ENCODE measurements at places on chromosomes 6 and 20.

DNA sequence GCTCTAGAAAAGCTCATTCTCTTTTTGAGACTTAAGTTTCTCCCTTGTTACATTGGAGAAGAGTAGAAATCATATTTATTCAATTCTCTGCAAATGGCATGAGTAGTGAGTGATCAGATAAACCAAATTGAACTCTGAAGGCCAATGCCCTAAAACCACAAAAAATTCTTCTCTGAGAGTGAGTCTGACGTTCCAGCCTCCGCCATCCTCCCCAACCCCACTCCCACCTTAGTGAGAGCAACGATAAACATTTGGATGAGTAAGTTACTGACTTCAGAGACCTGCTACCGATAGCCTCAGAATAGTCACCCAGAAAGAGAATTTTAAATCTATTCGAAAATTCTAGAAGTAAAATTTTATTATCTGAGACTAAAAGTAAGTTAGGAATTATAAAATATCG is 94.6 kb downstream of the TFAP2A start:
- DNase-seq, result no peak

DNA sequence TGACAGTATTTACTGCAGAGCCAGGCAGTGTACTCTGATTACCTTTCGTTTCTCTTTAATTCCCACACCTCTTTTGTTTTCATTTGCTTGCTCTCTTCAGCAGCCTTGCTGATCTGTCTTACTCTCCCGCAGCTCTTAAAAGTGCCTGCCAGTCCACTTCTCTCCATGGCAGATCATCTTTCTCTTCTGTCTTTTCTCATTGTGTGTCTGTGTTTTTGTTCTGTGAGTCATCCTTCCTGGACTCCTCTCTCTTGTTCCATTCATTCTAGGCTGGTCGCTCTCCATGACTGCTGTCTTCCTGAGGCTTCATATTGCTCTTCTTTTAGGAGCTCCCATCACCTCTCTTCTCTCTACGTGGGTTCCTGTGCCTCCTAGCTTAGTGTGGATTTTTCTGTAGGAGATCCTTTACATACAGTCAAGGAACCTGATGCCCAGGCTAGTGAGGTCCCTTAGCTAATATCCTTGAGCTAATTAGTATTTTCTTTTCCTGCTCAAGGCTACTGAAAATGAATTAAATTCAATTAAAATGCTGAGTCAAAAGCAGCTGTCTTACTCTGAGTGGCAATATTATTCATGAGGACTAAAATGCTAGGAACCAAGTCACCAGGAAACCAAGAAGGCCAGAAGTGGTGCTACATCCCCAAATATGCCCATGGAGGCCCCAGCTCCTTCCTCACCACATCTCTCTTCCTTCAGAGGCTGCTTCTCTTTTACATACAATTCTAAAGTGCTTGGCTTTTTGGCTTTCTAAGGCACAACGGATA is 86.1 kb downstream of the SLX4IP start:
- DNase-seq, result no peak

GRCh38 chr20:45592574-45593189 is 13.6 kb upstream of the WFDC8 start:
- peak; percentile 58 for DNase-seq

GRCh38 chr6:152471456-152472265 is 165.5 kb downstream of the SYNE1 start:
- no peak for DNase-seq

- DNase-seq, result no peak
These were observed 215.2 kb downstream of the TAF4 start for GRCh38 chr20:61850457-61850856.

DNA sequence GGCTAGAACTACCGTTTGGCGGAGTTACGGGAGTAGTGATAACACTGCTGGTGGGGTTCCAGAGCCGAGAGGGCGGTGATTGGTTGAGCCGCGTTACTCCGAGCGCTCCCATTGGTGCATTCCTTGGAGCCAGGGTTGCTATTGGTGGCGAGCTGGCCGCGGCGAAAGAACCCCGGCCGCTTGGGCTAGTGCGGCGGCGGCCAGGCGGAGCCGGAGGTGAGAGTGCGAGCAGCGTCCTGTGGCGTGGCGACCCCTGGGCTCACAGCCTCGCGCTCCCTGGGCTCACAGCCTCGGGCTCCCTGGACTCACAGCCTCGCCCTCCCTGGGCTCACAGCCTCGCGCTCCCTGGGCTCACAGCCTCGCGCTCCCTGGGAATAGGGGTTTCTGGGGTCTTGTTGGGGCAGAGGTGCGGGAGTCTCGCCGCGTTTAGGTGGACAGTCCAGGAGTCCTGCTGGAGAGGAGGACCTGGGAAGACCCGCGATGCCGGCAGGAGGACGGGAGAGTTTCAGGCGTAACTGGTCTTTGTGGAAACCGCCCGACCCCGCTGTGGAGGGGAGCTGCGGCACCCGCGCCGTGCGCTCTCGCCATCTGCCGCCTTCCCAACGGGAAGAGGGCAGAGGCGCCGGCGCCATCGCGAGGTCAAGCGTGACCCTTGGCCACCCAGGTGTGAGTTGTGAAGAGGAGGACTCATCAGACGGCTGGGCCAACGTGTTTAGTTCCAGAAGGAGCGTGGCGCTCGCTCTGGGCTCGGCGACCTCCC is 12.2 kb downstream of the PRDM13 start:
- no peak for DNase-seq

DNA sequence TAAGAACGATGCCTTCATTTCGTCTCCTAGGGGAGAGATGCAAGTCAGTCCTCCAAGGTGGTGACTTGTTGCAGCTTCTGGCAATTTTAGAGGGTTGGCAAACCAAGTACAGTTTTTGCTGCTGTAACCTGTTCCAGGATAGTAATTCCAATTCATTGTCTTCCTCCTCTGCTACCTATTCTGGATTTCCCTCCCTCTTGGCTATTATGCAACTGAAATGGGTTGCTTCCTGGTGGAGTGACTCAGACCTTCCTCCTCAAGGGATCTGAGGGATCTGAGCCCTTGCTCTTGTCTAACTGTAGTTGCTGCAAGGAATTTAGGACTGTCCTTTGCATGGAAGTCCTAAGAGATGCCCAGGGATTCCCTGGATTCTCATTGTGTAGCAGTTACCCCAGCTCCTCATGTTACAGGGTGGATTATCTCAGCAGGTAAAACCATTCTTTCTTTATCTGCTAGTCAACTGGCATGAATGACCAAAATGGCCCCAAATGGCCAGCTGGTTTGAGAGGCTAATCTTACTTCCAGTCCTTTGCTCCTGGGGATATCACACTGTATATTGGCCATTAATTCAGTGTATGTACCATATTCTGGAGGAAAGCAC is 17.6 kb upstream of the ELMO2 start:
- no peak for DNase-seq

DNA sequence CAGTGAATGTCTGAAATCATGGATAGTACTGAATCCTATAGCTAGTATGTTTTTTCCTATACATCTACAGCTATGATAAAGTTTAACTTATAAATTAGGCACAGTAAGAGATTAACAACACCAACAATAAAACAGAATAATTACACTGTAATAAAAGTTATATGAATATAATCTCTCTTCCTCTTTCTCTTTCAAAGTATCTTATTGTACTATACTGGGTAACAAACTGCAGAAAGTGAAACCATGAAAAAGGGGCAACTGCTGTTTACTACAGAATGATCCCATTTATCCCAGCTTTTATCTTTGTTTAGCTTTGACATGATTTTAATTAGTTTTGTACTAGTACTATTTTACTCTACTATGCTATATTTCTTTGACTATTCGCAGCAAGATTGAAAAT is 25.8 kb downstream of the ESF1 start:
- no peak for DNase-seq

DNA sequence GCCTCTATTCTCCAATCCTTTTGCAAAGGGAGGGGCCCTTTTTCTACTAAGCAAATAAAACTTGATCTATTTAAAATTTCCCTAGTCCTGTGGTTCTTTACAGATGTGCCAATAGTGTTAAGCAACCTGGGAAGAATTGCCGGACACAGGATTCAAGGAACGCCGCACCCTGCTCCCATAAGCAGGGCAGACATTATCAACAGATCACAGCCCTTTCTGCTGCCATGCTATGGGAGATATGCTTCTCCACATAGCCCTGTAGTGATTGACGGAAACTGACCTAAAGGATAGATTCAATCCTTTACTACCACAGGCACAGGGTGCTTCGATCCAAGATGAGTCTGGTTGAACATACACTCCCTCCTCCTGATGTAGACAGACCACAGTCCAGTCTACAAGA is 118.4 kb upstream of the TRAF3IP2 start:
- DNase-seq, result no peak

- no peak for DNase-seq
These were observed 87.5 kb downstream of the ZFP64 start for GRCh38 chr20:52103913-52104545.

DNA sequence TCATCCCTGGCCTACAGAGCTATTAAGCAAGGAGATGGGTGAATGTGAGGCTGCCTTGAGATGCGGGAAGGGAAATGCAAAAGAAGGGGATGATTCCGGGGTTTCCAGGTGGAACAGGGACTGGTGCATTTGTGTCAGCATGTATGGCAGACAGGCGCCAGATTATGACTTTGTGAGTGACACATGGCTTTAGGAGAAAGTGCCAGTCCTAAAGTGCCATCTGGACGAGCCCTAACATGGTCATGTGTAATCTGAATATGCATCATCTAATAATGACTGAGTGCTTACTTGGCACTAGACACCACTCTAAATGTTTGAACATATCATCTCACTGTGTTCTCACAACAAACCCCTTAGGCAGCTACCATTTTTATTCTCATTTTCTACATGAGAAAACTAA is 195.0 kb upstream of the TSHZ2 start:
- DNase-seq, result no peak

DNA sequence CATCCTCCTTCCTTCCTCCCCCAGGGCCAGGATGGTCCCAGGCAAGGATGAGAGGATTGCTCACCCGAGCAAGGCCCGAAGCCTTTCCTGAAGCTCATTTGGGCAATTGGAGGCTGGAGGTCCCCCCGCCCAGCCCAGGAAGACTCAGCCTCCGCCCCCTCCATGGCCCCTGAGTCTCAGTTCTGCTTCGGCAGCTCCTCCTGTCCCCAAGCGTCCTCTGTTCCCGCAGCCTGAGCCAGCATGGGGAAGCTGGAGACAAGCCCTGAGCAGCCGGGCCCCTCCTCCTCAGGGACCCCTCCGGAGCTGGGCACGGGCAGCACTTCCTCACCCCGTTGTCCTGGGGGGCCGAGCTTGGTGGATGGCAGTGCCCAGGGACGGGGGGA is 26.0 kb downstream of the SLC17A9 start:
- DNase-seq, result no peak

- no peak for DNase-seq
These were observed 36.9 kb downstream of the ARHGAP18 start for GRCh38 chr6:129672881-129673631.

- DNase-seq, result no peak
These were observed 159.8 kb downstream of the INSM1 start for GRCh38 chr20:20527661-20528060.

DNA sequence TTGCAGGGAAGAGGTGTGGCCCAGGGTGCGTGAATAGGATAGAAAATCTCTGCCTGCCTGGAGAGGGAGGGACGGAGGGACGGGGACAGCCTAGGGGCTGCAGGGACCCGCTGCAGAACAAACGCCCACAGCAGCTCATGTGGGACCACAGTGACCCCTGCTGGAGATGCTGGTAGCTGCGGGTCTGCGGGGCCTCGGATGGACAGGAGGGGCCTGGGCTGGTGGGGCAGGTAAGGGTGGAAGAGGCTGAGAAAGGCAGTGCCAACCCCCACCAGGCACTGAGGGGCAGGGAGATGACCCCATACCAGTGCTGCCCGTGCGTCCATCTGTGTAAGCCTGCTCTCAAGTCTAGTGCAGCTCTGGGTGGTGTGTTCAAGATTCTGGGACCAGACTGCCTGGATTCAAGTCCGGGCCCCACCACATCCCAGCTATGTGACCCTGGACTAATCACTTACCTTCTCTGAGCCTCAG is 39.4 kb downstream of the KIAA1755 start:
- peak; percentile 94 for DNase-seq

- no peak for DNase-seq
These were observed 50.0 kb upstream of the ADIG start for GRCh38 chr20:38531021-38531420.

DNA sequence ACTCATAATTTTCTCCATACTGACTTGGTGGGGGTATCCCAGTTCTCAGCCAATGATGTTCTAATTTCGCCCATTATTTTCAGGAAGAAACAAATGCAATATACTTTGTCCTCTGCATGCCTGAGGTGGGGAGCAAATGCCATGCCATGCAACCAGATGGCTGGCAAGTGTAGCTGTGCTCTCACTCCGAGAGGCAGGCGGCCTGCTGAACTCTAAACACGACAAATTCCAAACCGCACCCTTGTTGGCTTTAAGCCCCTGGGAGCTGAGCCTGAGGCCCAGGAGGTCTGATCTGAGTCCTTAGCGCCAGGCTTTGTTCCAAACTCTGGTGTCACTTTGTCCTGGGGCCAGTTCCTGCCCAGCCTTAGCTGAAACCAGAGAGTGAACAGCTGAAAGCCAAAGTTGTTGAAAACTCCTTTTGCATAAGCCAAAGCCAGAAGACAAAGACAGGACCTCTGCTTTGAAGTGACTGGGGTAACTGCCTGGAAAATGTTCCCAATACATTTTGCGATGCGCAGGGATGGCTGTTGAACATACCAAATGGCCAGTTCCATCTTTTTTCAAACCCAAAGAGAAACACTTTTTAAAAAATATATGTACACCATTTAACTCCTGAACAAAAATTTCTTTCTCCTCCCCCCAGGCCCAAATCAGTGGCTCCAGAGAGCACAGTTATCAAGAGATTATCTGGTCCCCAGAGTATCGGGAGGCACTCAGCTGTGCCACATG is 46.2 kb downstream of the TTI1 start:
- peak; percentile 76 for DNase-seq

- DNase-seq, result no peak
These were observed 64.3 kb downstream of the MKKS start for GRCh38 chr20:10369723-10370090.

GRCh38 chr20:32743237-32744112 is at the start of gene COMMD7:
COMMD7 (minus strand) TSS chr20:32743467; CDS start chr20:32743391, 76 bp downstream.
- DNase-seq, result peak; percentile 79

- DNase-seq, result no peak
These were observed 23.4 kb downstream of the MEP1A start for GRCh38 chr6:46816626-46817025.

DNA sequence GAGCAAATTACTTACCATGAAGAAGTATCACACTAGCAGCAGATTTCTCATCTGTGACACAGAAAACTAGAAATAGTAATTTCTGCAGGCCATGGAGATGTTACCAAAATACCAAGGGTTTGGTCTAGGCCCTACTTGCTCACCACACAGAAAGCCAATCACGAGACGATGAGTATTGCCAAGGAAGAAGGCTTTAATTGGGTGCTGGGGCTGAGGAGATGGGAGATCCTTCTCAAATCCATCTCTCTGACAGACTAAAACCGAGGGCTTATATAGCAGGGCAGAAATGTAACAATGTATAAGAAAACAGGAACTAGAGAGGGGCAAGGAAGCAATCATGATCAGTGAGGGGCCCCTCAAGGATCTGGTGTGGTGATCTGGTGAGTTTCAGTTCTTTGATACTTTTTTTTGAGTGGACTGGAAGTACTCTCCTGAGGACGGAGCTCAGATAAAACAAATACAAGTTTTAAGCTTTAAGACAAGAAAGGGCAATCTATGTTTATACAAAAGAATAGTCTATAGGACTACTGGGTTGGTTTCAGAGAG is 40.9 kb downstream of the RNF182 start:
- DNase-seq, result no peak

Data from D341Med (cell line).